ENCODE measurements at places on chromosomes 7 and 10. TPM values are rescaled to one million over a fixed set of nuclear protein-coding genes. Genes with fewer than 3 reads are reported as not detected.

DNA sequence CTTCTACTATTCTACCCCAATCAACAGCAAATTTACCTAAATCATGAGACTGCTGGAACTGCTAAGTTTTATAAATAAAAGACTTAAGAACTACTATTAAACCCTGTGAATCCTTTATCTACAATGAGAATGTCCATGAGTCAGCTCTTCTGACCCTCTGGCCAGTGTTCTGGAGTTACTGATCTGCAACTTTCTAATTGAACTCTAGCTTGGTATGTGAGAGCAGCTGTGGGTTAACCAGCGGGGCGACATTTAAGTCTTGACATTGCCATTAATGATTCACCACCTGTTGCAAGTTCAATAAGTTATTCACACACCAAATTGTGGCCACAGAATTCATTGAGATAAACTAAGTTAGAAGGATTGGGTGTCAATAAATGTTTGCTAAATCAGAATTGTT, 359.8 kb downstream of the PCDH15 start:
- no peak for DNase-seq

- DNase-seq, result no peak
Measured at GRCh38 chr10:78199005-78199725, 165.5 kb downstream of the RPS24 start.

DNA sequence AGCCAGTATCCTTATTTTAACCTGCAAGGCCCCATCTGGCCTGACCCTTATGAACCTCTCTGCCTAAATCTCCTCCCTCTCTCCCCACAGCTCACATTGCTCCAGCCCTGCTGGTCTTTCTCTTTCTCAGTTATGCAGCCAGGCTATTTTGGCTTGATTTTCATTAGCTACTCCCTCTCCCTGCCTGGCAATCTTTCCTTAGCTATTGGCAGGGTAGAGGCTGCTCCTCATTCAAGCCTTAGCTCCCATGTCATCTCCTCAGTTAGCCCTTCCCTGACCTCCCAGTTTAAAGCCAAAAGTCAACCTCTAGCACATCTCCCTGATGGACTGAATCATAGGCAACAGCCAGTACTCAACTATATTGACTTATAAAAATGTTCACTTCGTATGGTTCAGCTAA, 214.4 kb upstream of the CELF2 start:
- no peak for DNase-seq

DNA sequence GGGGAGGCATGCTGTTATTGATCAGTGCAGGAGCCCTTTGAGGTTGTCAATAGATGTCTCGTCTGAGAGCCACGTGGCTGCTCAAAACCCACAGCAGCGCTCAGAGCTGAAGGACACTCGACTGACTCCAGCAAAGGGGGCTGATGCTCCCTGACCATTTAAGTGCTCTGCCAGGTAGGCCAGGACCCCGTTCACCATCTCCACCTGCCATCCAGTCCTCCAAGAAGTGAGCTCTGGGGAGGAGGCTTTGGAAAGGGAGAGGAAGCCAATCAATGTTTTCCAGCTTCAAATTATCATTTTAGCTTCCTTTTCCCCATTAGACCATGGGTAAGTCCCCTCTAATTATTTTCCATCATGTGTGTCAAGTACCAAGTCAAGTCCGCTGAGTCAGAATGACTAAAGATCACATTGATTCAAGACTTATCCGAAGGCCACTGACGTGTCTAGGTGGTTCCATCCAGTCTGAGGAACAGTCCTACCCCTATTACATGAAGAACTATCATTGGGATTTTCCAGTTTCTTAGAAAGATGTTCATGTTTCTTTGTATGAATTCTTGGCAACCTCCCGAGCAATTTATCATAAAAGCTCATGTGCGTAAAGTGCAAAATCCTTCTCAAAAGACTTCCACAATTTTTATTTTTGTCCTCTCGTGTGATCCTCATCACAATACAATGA, 302.6 kb upstream of the LYZL1 start:
- DNase-seq, result no peak

GRCh38 chr7:28091190-28091589, 89.4 kb downstream of the JAZF1 start:
- DNase-seq, result no peak

The PNLIPRP2 gene
- total RNA-seq, result not detected

The ARHGEF35 gene
- total RNA-seq, result 14.9 TPM

The STAMBPL1 gene
- 3.8 TPM for total RNA-seq

The CCDC3 gene
- total RNA-seq, result 5.4 TPM

Measured in mesothelial cell of epicardium (in vitro differentiated cells).